NCI-H345 (cell line): ENCODE measurements at places on chromosomes 2 and 18.

GRCh38 chr2:118474541-118474920 lies 372.9 kb downstream of the EN1 start:
- DNase-seq: no peak

DNA sequence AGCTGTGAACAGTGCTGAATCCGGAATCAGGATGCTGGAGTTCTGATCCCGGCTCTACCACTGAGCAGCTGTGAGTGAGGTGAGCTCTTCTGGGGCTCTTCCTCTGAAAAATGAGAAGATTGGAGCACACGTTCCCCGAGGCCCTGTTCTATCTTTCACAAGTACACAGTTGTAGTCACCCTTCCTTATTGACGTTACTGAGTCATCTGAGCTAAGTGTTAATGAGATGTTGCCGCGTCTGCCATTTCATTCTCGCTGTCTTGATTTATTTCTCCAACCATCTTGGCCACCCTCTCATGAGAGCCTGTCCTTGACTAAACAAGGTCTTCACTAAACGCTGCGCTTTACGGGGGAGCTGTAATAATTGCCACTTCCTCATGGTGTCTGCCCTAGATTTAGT lies 31.9 kb upstream of the EFR3B start:
- DNase-seq: no peak

DNA sequence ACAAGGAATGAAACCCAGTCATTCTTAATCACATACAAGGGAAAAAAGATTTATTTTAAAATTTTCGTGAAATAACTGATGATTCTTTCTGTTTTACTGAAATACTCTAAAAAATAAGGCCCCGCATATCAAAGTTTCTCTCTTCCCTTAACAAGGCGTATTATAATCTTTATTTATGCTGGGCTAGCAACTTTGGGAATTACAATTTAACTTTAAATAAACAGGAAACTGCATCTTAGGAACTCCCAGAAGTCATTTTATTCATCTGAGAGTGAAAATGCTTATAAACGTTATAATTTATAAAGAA lies 166.7 kb downstream of the TCF4 start:
- DNase-seq: no peak

- DNase-seq: no peak
Observed at GRCh38 chr18:9156604-9157249, 20.1 kb downstream of the ANKRD12 start.

DNA sequence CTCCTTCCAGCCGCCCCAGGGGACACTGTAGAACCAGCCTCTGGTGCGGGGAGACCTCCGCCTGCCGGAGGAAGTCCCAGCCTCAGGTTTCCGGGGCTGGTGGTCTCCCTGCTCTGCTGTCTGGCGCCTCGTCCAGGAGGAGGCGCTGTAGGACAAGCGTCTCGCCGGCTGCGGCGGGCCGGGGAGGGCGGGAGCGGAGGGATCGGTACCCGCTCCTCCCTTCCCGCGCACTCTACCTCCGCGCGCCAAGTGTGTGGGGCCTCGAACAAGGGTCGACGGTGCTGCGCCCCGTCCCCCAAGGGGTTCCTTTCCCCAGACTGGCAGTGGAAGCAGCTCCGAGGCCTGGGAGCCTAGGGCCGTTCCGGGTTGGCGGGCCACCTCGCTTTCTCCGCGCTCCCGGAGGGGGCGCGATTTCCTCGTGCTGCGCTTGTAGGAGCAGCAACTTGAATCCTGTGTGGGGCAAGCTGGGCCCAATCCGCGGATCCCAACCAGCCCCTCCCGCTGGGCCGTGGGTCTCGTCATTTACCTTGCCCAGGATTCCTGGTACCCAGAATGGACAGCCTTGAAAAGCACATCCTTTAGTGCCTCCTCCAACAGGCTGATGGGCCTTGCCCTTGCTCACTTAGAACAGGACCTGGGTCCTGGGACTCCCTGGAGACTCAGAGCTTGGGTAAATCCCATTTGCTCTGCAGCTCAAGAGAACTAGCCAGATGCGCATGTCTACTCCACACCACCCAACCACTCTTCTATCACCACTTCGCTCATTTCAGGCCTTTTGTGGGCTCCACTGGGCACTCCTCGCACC lies 10.6 kb upstream of the HOXD4 start:
- DNase-seq: peak; percentile 81
